ENCODE measurements at places on chromosomes 5 and 9.

GRCh38 chr9:124810663-124811355, 33.9 kb downstream of the OLFML2A start:
- DNase-seq: no peak

- no peak for DNase-seq
These were observed 426.6 kb downstream of the ARHGEF28 start for GRCh38 chr5:74052441-74053221.

GRCh38 chr5:5588887-5589826, 166.7 kb downstream of the ICE1 start:
- DNase-seq: no peak

DNA sequence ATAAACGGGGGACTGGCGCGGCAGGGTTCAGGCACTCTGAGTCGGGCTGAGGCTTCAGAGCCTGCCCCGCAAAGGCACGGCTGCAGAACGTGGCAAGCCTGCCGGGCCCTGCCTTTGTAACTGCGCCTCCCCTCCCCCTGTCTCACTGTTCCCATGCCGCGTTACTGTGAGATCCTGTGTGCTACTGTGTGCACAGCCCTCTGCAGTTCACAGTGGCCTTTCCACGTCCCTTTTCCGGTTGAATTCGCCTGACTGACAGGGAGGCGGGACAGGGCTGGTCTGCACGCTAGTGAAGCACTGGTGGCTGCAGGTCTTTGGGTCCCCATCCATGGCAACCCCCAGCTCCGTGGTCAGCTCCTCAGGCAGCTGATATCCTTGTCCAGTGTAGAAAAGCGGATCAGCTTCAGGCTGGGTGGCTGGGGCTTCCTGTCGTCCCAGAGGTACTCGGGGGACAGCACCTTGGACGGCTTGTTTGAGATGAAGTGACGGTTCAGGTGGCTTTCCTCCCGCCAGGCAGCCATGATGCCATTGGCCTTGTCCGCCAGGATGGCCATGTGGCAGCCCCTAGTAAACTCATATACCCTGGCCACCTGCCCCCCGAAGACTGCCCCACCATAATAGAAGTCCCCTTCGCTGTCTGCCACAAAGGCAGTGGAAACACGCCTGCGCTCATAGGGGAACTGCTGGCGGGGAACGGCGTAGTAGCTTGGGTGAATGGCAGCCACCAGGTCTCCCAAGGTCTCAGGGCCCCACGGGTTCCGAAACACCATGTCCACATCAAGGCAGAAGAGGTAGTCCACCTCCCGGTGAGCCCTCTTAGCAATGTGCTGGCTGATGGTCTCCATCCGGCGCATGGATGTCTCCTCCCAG, 10.3 kb downstream of the GBGT1 start:
- DNase-seq: no peak

GRCh38 chr9:6782345-6782744, 24.6 kb downstream of the KDM4C start:
- DNase-seq: no peak

GRCh38 chr5:161431963-161432362, 114.6 kb downstream of the GABRB2 start:
- no peak for DNase-seq

GRCh38 chr9:69981686-69982445, 61.8 kb upstream of the MAMDC2 start:
- DNase-seq: no peak

GRCh38 chr9:14256588-14256987, 57.4 kb downstream of the NFIB start:
- no peak for DNase-seq

Measured in activated CD4-positive, alpha-beta T cell treated with anti-CD3 and anti-CD28 coated beads, Interleukin-2, amount 50 U/mL, for 4 hours (primary cell).